ENCODE measurements at places on chromosomes 3 and 15. TPM values are rescaled to one million over a fixed set of nuclear protein-coding genes. Genes with fewer than 3 reads are reported as not detected.
A peak's percentile ranks its signal among the peaks of the same experiment; 100 is the strongest.

The EXD1 gene
- polyA plus RNA-seq: 0.17 TPM

The CYP1A2 gene
- 0.09 TPM for polyA plus RNA-seq

The PLA2G4D gene
- 0.45 TPM for polyA plus RNA-seq

The TGM4 gene
- polyA plus RNA-seq: 1.3 TPM

- no peak overlapping the region for H3K4me3 ChIP-seq
- peaks cover 21% of the 10 kb centered on the region for H3K36me3 ChIP-seq
- peaks cover 3% of the 10 kb centered on the region for H3K4me1 ChIP-seq
These were observed 9.4 kb upstream of the CSPG5 start for GRCh38 chr3:47588053-47588452.

DNA sequence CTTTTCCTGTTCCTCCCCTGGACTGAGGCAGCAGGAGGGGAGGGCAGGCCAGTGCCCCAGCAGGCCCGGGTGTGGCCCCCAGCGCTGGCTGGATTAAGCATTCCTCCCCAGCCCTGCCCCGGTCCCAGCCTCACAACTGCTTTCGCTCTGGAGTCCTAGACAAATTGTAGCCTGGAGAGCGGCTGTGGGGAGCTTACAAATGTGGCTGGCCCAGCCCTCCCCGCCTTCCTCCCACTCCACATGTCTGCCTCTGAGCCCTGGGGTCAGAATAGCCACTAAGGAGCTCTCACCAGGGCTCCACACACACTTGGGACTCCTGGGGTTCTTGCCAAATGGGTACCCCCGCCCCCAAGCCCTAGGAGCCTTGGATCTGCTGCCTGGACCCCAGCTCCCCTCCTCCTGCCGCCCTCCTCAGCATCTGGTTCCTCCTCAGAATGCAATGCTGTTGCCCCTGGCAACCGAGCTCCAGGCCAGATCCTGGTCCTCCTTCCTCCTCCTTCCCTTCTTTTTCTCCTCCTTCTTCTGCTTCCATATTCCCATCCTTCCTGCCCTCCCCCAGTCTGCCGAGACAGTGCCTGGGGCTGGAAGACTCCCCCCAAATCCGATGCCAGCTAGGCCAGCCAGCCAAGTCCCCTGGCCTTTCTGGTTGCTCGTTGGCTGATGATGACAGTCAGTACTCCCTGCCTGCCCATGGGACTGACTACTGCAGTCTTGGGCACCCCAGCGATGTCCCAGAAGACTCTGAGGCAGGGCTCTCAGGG lies 91.1 kb downstream of the LINGO1 start:
- peaks cover 9% of the 10 kb centered on the region for H3K4me1 ChIP-seq
- no peak overlapping the region for H3K27ac ChIP-seq
- no peak overlapping the region for H3K4me3 ChIP-seq
- peaks cover 3% of the 10 kb centered on the region for H3K27me3 ChIP-seq
- no peak for DNase-seq

- H3K4me1 ChIP-seq: no peaks in the 10 kb centered on the region
- H3K27ac ChIP-seq: no peak overlapping the region
- no peak for DNase-seq
These were observed 27.9 kb downstream of the KY start for GRCh38 chr3:134622806-134623365.

GRCh38 chr3:72655131-72655551 lies 193.1 kb downstream of the SHQ1 start:
- no peak overlapping the region for H3K4me3 ChIP-seq
- H3K27ac ChIP-seq: no peak overlapping the region
- no peak for DNase-seq
- no peaks in the 10 kb centered on the region for H3K36me3 ChIP-seq
- H3K4me1 ChIP-seq: peaks cover 42% of the 10 kb centered on the region

DNA sequence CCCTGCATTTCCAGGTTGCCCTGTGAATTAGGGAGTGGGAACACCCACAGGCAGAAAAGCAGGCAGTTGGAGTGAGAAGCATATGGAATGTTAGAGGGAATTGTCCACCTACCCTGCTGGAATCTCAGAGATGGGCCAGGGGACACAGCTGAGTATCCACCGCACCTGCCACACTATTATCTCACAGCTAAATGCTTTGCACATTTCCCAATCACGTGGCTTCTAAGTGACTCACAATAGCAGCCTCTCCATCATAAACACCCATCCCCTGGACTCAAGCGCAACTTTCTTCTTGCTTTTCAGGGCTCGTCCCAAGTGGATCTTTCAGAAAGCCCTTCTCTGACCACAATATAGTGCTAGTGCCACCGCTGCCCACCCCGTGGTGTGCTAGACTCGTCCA lies 389.0 kb upstream of the LMCD1 start:
- no peak overlapping the region for H3K4me3 ChIP-seq
- no peaks in the 10 kb centered on the region for H3K27me3 ChIP-seq
- H3K4me1 ChIP-seq: no peaks in the 10 kb centered on the region
- no peak for DNase-seq
- no peaks in the 10 kb centered on the region for H3K36me3 ChIP-seq

GRCh38 chr3:139357899-139358298 lies 14.1 kb downstream of the MRPS22 start:
- no peaks in the 10 kb centered on the region for H3K4me1 ChIP-seq
- no peaks in the 10 kb centered on the region for H3K27me3 ChIP-seq
- no peak overlapping the region for H3K27ac ChIP-seq
- H3K4me3 ChIP-seq: no peak overlapping the region
- DNase-seq: no peak
- H3K36me3 ChIP-seq: peaks cover 42% of the 10 kb centered on the region

DNA sequence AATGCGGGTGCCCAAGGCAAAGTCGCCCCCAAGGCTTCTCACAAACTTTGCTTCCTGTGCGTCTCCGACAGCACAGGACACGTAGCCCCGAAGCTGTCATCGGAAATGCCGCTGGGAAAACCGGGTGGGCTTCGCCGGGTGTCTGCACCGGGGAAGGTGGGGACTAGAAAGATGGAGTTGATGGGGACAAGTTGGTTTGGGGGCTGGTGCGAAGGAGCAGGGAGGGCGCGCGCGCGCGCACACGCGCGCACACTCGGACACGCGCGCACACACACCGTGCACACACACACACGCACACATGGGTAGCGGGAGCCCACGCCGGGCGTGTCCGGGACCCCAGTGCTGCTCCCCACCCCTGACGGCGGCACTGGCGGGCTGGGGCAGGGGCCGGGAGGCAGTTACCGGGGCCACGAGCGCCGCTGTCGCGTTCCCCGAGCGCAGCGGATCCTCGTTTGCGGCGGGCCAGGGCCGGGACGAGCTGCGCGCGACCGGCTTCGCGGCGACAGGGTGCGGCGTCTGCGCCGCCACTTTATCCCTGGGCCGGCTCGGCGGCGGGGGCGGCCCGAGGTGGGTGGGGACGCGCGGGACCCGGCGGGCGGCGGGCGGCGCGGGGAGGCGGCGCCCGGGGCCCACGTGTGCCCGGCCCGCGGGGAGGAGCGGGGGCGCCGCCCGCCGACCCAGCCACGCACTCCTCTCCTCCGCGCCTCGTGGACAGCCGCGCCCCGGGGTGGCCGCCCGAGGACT lies 539 bp upstream of the MGLL start:
- no peak for DNase-seq
- peak overlapping the region; percentile 67 for H3K4me3 ChIP-seq
- H3K36me3 ChIP-seq: no peaks in the 10 kb centered on the region
- H3K27ac ChIP-seq: peak overlapping the region; percentile 78
- peaks cover 43% of the 10 kb centered on the region for H3K4me1 ChIP-seq

DNA sequence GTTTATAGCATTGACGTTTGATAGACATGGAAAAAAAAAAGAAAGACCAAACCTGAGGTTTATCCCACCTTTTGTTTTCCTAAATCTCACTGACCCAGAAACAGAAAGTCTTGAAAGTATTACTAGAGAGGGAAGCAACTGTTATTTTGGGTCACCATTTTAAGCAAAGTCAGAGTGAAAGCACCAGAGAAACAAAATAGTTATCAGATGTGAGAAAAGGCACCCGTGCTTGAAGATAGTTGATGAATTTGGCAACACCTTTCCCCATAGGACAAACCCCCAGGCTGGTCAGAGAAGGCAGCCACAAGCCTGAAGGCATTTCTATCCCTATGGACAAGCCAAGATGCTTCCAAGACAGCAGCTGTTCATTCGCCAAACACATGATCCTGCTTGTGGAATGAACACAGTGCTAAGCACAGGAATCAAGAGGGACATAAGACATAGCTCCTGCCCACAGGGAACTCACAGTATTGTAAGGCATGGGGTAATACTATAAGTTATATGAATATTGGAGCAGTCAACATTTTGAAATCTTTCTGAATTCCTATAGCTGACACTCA lies 170.9 kb downstream of the ERC2 start:
- no peak for DNase-seq
- H3K4me1 ChIP-seq: no peaks in the 10 kb centered on the region
- no peaks in the 10 kb centered on the region for H3K36me3 ChIP-seq

GRCh38 chr3:64954995-64955636 lies 267.3 kb upstream of the ADAMTS9 start:
- H3K27ac ChIP-seq: no peak overlapping the region
- H3K27me3 ChIP-seq: no peaks in the 10 kb centered on the region
- DNase-seq: no peak
- H3K4me1 ChIP-seq: no peaks in the 10 kb centered on the region
- H3K4me3 ChIP-seq: no peak overlapping the region

GRCh38 chr3:50607271-50608091 lies 4.1 kb downstream of the CISH start:
- H3K27me3 ChIP-seq: no peaks in the 10 kb centered on the region
- no peak overlapping the region for H3K27ac ChIP-seq
- no peak for DNase-seq
- H3K4me1 ChIP-seq: peaks cover 47% of the 10 kb centered on the region
- no peak overlapping the region for H3K4me3 ChIP-seq

- H3K4me1 ChIP-seq: peaks cover 9% of the 10 kb centered on the region
- H3K27me3 ChIP-seq: no peaks in the 10 kb centered on the region
- no peak for DNase-seq
- no peak overlapping the region for H3K27ac ChIP-seq
- no peak overlapping the region for H3K4me3 ChIP-seq
These were observed 111.4 kb upstream of the CCNL1 start for GRCh38 chr3:157271283-157271882.

DNA sequence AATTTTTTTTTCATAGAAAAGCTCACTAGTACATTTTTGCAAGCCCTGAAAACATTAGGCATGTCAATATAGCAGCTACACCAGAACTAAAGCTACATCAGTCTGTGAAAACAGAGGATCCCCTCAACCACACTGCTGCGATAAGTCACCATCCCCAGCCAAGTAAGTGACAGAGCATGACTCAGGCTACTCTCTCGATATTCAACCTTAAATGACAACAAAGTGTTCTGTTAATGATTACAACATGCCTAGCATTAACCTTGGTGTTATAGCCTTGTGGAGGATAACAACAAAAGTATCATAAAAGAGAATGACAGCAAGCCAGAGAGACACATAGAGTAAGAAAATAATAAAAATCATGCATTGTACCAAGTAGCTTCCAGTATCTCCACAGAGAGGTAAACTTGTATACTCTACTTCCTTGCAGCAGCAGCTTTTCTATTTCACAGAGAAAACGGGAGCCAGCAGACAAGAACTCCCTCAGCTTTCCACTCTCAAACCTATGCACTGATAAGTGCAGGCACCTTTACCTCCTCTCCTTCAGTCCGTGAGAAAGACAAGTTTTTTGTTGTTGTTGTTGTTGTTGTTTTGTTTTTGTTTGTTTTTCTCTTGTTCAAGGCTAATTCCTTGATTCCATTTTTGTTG lies 76.6 kb downstream of the GBE1 start:
- DNase-seq: no peak
- H3K27me3 ChIP-seq: no peaks in the 10 kb centered on the region
- H3K36me3 ChIP-seq: no peaks in the 10 kb centered on the region

- no peaks in the 10 kb centered on the region for H3K27me3 ChIP-seq
- no peak overlapping the region for H3K27ac ChIP-seq
- no peaks in the 10 kb centered on the region for H3K4me1 ChIP-seq
- H3K4me3 ChIP-seq: no peak overlapping the region
- no peak for DNase-seq
These were observed 196.3 kb downstream of the DTWD1 start for GRCh38 chr15:49817100-49817499.

GRCh38 chr3:31166249-31166885 lies 271.9 kb upstream of the GADL1 start:
- H3K27me3 ChIP-seq: no peaks in the 10 kb centered on the region
- peak overlapping the region; percentile 42 for H3K4me3 ChIP-seq
- H3K36me3 ChIP-seq: no peaks in the 10 kb centered on the region

GRCh38 chr3:112187300-112187699 lies 54.3 kb upstream of the GCSAM start:
- H3K27me3 ChIP-seq: no peaks in the 10 kb centered on the region
- H3K27ac ChIP-seq: no peak overlapping the region
- H3K36me3 ChIP-seq: no peaks in the 10 kb centered on the region
- H3K4me1 ChIP-seq: no peaks in the 10 kb centered on the region

DNA sequence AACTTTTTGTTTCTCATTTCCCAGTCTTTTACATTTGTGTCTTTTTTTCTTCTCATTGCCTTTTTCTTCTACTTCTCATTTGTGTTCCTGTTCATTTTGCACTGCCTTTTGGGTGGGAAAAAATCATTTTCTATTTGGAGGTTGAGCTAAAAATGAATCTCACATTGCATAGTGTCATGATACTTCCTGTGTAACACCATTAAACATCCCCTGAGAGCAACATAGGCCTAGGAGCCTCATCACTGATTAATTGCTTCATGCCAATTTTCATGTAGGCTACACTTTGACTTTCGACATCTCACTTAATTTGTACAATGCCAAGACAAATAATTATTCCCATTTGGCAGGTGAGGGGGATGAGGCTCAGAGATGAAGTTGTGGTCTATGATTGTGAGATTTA lies 279.2 kb downstream of the EDEM1 start:
- no peaks in the 10 kb centered on the region for H3K36me3 ChIP-seq
- no peak overlapping the region for H3K4me3 ChIP-seq
- no peak for DNase-seq
- H3K27ac ChIP-seq: no peak overlapping the region

- DNase-seq: no peak
- H3K4me1 ChIP-seq: peaks cover 12% of the 10 kb centered on the region
- H3K36me3 ChIP-seq: no peaks in the 10 kb centered on the region
- H3K4me3 ChIP-seq: no peak overlapping the region
- H3K27ac ChIP-seq: no peak overlapping the region
These were observed 42.2 kb upstream of the GNB5 start for GRCh38 chr15:52233405-52233804.

GRCh38 chr3:50287262-50287661 lies 5.0 kb downstream of the IFRD2 start:
- DNase-seq: no peak
- no peaks in the 10 kb centered on the region for H3K27me3 ChIP-seq
- H3K27ac ChIP-seq: no peak overlapping the region
- H3K36me3 ChIP-seq: peaks cover 42% of the 10 kb centered on the region

GRCh38 chr3:5205165-5205941 lies 17.8 kb downstream of the EDEM1 start:
- no peak overlapping the region for H3K4me3 ChIP-seq
- H3K27me3 ChIP-seq: no peaks in the 10 kb centered on the region
- DNase-seq: no peak
- no peak overlapping the region for H3K27ac ChIP-seq
- H3K36me3 ChIP-seq: peaks cover 47% of the 10 kb centered on the region

- DNase-seq: no peak
- H3K27ac ChIP-seq: no peak overlapping the region
- no peaks in the 10 kb centered on the region for H3K36me3 ChIP-seq
- H3K4me1 ChIP-seq: no peaks in the 10 kb centered on the region
These were observed 414.2 kb downstream of the GABRB3 start for GRCh38 chr15:26358708-26359107.

GRCh38 chr15:25244731-25245585 lies 193.9 kb downstream of the UBE3A start:
- no peaks in the 10 kb centered on the region for H3K27me3 ChIP-seq
- H3K36me3 ChIP-seq: no peaks in the 10 kb centered on the region
- no peak for DNase-seq
- no peak overlapping the region for H3K4me3 ChIP-seq
- H3K4me1 ChIP-seq: no peaks in the 10 kb centered on the region

Data from keratinocyte (primary cell).